ENCODE measurements at places on chromosomes 4 and X.

- DNase-seq, result no peak
Observed at GRCh38 chr4:158208963-158209640, 1.2 kb upstream of the TMEM144 start.

- DNase-seq, result no peak
Observed at GRCh38 chr4:32601848-32602247, 1881.7 kb downstream of the PCDH7 start.

- no peak for DNase-seq
Observed at GRCh38 chr4:30979402-30979801, 259.2 kb downstream of the PCDH7 start.

DNA sequence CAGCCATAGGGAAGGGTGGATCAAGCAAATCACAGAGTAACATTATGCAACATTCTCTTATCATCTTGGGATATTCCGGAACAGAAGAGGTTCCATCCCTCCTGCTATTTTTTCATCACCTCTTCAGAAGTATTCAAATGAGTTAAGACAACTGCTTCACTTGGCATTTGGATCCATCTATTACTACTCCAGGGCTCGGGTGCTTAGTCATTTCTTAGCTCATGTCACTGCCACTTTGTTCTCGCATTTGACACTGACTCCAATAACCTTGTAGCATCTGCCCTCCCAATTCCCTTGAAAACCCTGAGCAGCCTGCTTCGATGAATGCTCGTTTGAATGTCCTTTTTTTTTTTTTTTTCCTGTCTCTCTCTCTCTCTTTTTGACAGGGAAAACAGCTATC lies 114.9 kb downstream of the PPARGC1A start:
- no peak for DNase-seq

GRCh38 chr4:96093057-96093456 lies 253.2 kb downstream of the PDHA2 start:
- DNase-seq, result no peak

GRCh38 chr4:33961761-33962160 lies 2282.6 kb downstream of the ARAP2 start:
- DNase-seq, result no peak

GRCh38 chrX:118751950-118752783 lies 24.8 kb downstream of the IL13RA1 start:
- no peak for DNase-seq

DNA sequence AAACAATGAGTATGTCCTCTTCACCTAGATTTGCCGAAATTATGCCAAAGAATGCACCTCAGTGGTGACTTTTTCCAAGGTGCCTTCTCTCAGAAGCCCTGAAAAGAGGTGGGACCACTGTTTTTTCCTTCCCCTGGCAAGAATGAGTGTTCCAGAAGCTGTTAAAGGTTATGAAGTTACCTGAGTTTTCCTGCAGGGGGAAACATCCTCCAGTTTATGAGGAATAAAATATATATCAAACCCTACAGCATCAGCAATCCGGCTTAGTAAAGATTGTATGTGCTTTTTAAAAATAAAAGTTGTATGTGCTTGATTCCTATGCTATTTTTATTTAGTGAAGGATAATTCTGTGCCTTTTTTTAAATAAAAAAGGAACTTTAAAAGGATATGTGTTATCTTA lies 73.3 kb downstream of the RBM46 start:
- no peak for DNase-seq

- DNase-seq, result no peak
Observed at GRCh38 chr4:20086067-20086798, 165.5 kb upstream of the SLIT2 start.

- no peak for DNase-seq
Observed at GRCh38 chr4:169530048-169530447, 82.3 kb downstream of the NEK1 start.

- DNase-seq, result no peak
Observed at GRCh38 chr4:55181010-55182005, 55.9 kb upstream of the KDR start.

DNA sequence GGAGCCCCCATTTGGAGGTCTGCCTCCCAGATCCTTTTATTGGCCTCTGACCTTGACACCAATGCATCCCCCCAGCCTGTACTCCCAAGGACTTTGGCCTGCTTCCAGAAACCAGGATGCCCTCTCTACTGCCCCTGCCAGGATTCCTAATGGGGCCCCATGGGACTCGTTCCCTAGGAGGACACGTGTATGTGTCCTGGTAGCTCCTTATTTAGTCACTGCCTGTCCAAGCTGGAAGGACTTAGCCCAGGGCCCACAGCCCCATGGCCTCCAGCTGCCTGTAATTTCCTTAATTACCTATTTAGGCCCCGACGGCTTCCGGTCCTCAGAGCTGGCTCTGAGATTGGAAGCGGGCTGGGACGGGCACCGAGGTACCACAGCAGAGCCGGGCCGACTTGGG lies 9.4 kb downstream of the ATP2B3 start:
- no peak for DNase-seq

- peak; percentile 76 for DNase-seq
Observed at GRCh38 chrX:9465380-9466123, 694 bp downstream of the TBL1X start.

DNA sequence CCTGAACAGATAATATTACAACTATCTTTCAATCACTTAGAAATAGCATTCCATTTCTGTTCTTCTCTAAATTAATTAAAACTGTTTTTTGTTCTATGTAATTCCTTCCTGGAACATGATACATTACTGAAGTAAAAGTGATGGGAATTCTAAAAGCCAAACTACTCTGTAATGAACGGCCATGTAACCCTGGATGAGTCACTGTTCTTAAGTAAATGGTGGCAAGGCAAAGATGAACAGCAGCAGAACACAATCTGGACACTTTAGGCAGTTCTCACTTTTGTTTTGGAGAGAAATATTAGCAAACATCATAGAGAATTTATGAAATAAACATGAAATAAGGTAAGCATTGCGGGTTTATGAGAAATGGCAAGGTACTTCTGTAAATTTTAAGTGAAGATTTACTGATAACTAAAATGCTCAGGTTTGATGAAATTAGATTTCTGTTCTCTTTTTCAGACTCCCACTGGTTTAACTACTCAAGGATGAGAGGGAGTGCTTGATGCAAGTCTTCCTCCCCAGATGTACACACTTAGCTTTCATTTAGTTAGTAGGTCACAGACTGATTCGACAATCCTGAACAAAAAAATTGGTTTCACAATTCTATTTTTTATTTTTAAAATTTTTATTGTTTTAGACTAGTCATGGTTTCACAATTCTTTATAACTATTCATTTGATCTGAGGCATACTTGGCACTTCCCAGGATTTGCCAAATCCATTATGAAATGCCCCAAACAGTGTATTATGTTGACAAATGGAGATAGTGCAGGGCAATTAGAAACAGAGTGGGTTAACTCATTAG lies 964 bp upstream of the GPR82 start:
- DNase-seq, result no peak

DNA sequence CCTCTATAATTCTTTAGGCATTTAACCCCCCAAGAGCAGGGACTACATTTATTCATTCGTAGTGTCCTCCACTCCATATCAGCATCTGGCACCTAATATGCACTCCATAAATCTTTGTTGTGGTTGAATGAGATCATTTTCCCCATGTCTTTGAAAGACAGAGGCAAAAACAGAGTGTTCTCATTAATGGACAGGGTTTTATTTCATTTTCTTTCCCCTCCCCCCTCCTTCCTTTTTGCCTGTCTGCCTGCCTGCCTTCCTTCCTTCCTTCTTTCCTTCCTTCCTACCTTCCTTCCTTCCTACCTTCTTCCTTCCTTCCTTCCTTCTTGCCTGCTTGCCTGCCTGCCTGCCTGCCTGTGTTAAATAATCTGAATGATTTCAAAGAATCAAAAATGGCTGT lies 83.2 kb downstream of the SHROOM3 start:
- no peak for DNase-seq

- no peak for DNase-seq
Observed at GRCh38 chr4:37825968-37826294, 555 bp upstream of the PGM2 start.

- DNase-seq, result no peak
Observed at GRCh38 chr4:19030048-19030447, 1008.5 kb upstream of the LCORL start.

- no peak for DNase-seq
Observed at GRCh38 chrX:124373348-124373747, 27.0 kb downstream of the SH2D1A start.

DNA sequence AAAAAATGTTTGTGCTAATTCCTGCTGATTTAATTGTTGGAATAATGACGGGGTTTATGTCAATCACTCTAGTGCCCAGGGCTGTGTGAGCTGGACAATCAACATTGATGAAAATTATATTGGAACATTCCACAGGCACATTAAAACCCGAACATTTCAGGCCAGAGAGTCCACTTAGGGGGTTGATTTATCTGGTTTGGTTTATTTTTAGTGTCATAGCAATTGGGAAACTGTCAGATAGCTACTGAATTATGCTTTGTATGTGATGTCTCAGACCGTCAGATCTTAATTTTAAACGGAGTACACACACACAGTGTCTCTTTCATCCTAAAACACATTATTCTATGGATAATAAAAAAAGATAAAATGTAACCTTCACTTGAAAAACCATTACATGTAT lies 51.5 kb downstream of the VEGFC start:
- no peak for DNase-seq

DNA sequence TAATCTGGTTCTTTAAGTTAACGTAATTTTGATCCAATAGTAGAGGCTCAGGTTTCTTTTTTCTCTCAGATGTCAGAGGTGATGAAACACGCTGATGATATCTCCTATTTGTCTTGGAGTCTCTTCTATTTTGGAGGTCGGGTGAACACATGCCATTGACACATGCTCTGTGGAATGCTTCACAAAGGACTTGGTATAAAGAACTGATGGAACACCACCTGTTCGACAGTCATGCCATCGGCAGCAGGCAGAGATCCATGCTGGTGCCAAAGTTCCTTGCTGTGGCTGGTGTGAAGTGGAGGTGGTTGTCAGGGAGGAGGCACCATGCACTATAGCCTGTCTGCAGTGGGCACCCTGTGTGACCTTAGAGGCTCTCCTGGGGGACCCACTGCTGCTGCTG lies 94.9 kb downstream of the ATP8A1 start:
- no peak for DNase-seq

DNA sequence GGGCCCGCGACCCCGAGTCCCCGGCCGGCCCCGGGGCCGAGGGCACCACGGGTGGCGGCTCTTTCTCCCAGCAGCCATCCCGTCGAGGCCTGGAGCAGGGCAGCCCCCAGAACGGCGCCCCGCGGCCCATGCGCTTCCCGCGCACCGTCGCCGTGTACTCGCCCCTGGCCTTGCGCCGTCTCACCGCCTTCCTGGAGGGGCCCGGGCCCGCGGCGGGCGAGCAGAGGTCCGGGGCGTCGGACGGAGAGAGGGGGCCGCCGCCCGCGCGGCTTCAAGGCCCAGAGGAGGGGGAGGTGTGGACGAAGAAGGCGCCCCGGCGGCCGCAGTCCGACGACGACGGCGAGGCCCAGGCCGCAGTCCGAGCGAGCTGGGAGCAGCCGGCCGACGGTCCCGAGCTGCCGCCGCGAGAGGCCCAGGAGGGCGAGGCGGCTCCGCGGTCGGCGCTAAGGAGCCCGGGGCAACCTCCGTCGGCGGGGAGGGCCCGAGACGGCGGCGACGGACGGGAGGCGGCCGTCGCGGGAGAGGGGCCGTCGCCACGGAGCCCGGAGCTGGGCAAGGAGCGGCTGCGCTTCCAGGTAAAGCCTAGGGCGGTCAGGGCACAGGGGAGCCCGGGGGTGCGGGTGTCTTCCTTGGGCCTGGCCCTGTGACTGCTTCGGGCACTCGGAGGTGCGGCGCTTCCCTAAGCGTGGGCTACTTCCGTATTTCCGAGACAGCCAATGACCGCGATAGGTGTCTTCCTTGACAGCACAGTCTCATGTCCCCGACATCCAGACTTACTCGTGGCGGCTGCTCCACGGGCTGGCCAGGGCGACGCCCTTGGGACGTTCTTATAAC lies 845 bp downstream of the ZAR1 start:
- DNase-seq, result no peak

DNA sequence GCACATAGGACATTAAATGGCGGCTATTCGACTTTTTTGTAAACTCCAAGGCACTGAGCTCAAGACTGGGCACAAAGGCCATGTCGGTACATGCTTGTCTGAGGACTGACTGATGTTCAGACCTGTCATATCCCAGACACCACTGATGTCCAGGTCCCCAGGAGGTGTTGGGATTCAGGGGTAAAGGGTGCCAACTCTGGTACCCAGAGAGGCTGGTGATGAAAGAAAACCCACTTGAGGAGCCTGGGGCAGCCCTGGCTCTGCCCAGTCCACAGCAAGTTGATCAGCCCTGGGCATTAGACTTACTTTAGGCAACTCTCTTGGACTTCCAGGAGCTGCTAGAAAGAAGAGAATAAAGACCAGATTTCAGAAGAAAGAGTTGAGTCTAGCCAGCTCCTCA lies 18.7 kb downstream of the SASH3 start:
- no peak for DNase-seq

GRCh38 chr4:159401791-159402380 lies 299.0 kb downstream of the RAPGEF2 start:
- DNase-seq, result no peak

DNA sequence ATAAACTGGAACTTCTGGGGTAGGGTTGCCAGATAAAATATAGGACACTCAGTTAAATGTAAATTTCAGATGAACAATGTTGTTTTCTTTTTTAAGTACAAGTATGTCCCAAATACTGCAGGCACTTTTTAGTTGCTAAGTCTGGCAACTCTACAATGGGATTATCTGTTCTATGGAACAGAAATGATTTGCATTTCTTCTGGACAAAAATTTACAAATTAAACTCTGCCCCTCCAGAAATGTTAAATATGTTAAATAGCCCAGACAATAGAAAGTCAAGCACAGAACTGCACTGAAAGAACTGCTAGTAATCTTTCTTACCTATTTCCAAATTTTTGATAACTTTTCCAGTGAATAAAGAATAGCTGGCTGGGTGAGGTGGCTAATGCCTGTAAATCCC lies 140.1 kb upstream of the DDX53 start:
- no peak for DNase-seq

- no peak for DNase-seq
Observed at GRCh38 chrX:147875866-147876596, 35.7 kb upstream of the FMR1 start.

DNA sequence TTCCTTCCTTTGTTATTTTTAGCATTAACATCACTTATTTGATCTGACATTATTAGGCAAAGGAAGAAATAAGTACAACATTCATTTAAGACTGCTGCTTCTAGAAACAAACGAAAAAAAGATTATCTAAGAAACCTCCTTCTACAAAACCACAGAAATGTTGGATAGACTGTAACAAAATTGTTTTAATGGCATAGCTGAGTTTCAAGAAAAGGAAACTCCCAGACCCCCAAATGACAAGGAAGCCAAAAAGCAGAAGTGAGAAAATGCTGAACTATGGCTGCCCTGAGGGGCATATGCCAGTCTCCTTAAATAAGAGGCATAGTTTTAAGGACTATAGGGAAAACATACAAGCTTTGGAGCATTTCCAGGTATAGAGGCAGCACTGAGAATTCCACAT lies 1431.6 kb upstream of the TENM3 start:
- DNase-seq, result no peak

Measured in cardiac septum (tissue), 1 donor.